Activated CD8-positive, alpha-beta memory T cell treated with anti-CD3 and anti-CD28 coated beads, Interleukin-2, amount 50 U/mL, for 4 hours (primary cell): ENCODE measurements at places on chromosomes 12 and 14.

DNA sequence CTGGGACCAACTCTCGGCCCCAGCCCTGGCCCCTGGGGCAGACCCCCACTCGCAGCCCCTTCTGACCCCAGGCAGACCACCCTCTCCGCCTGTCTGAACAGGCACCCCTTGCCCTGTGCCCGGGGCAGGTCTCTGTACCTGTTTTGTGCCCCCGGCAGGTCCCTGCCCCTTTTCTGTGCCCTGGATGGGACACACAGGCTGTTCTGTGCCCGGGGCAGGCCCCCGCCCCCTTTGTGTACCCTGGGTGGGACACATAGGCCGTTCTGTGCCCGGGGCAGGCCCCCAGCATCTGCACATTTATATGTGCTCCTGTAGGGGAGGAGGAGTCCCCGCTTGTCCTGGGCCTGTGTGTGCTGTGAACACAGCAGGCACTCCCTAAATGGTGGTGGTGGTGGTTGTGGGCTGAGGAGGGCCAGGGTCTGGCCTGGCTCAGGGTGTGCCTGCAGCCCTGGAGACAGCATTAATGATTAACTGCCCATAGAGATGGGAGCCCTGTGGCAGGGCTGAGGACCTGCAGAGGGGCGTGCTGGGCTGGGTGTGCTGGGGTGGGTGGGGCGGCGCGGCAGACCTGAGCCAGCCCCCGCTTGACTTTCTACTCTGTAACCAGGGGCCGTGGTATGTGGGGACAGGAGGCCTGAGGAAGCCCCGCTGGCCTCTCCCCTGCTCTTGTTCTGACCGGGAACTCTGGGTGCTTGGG is 3.7 kb downstream of the FBRSL1 start:
- DNase-seq, result no peak

DNA sequence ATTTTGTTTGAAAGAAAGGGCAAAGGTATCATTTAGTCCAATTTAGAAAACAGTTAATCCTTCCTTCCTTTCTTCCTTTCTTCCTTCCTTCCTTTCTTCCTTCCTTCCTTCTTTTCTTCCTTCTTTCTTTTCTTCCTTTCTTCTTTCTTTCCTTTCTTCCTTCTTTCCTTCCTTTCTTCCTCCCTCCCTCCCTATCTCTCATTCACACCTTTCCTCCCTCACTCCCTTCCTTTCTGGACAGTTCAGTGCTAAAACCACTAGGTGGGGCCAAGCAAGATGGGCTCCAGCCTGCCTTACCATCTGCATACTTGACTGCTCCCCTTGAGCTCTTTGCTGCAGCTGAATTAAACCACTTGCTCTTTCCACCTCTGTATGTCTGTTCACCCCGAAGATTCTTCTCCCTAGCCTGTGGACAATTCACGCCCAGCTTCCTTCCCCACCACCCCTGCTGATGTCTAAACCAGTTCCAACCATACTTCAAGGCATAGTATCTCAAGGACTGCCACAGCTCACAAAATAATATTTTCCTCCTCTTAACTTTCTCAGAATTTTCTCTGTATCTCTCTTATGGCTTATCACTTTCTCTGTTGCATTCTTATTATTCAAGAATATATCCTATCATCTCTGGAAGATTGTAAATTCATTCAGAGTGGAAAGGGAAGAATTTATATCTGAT is 78.0 kb downstream of the DBX2 start:
- no peak for DNase-seq

DNA sequence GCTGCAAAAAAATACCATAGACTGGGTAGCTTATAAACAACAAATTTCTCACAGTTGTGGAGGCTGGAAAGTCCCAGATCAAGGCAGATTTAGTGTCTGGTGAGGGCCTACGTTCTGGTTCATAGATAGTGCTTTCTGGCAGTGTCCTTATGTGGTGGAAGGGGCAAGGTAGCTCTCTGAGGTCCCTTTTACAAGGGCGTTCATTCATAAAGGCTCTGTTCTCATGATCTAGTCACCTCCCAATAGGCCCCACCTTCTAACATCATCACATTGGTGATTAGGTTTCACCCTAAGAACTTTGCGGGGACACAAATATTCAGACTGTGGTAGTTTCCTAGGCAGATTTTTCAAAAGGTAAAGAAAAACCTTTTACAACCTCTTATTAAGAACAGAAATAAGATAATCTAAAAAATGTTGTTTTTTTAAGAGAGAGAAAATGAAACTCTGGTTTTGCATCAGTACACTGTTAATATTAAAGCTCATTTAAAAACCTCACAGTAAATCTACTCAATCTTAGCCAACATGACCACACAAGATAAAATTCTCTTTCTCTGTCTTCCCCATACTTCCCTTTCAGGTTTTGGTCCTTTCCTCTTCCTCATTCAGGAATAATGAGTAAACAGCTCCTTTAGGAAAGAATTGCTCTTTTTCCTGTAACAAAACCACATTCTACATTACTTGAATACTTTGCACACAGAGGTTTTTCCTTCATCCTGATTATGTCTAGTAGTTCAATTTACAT is 117.5 kb downstream of the UNC79 start:
- DNase-seq, result no peak

DNA sequence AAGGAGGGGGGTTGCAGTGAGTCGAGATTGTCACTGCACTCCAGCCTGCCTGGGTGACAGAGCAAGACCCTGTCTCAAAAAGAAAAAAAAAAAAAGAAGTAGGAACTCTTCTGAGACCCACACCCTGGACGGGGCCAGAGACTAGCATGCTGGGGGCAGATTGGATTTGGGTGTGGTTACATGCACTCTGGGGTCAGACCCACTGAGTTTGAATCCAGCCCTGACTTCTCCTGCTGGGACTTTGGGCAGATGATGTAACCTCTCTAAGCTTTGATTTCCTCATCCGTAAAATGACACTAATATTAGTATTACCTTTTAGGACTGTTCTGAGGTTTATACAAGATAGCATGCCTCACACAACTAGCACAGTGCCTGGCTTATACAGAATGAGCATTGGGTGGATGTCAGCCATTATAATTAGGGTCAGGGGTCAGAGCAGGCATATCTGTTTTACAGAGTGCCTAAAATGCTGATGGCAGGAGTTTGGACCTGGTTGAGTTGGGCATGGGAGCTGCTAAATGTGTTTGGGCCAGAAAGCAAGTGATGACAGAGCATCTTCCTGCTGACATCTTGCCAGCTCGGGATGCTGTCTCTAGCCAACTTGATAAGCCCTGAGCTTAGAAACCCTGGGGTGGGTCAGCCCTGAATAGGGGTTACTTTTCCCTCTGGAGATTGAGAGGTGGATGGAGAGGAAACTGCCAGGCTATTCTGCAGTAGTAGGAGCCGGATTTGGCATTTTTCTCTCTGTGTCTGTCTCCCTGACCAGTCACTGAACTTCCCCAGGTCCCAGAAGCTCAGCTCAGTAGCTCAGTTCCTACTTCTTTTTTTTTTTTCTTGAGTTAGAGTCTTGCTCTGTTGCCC is 15.5 kb downstream of the TPCN1 start:
- no peak for DNase-seq

DNA sequence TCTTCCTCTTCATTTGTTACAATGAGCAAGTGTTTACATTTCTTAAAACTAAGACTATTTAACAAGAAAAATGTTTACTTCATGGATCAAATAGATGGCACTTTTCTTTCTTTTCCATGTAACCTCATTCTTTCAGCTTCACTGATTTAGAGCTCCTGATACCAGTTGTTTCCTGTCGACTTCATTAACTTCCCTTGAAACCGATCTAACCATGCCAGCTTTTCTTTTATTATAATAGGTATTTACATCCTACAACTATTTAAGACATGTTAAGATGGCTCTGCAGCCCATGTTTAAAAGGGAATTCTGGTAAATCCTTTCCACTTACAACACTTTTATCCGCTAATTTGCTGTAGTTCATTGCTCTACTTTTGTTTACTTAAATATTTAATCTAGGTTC is 107.3 kb upstream of the DCN start:
- no peak for DNase-seq

DNA sequence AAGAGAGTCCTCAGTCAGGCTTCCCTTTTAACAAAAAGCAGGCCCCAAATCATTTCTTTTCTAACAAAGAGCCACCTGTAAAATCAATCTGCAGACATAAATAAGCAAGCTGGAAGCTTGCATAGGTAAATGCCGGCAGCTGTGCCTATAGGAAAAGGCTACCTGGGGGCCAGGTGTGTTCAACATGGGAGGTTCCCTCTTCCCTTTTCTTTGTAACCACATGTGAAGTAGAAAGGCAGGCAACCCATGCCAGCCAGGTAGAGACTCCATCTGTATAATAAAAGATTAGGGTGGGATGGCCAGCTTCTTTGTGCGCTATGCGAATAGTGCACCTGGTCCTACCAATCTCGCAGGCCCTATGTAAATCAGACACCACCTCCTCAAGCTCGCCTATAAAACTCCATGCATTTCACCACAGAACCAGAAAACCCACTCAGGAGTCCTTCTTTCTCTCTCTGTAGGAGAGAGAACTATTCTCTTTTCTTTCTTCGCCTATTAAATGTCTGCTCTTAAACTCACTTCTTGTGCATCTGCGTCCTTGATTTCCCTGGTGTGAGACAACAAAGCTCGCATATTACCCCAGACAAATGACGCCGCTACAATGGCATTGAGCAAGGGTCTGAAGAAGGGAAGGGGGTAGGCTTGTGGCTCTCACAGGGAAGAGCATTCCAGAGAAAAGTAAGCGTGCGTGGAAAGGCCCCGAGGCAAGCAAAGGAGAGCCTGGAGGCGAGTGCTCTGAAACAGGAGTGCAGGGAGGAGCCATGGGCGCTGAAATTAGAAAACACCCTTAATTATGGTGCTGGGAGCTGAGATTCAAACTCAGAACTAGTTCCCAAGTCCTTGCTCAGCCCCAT is 67.2 kb downstream of the TTC9 start:
- no peak for DNase-seq

DNA sequence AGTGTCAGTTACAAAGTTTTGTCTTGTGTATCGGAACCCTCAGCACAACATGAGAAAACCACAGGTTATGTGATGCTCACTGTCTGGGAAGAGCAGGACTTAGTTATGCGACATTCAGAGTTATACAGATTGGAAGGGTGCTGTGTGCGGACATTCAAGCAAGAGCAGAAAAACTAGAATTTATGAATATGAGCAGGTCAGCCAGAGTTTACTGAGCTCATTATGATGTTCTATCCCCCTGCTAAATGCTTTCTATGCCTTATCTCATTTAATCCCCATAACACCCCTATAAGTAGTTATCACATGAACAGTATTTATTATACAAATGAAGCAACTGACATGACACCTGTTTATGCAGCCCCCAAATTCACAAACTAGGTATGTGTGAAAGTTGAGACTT is 1083.2 kb downstream of the FLRT2 start:
- DNase-seq, result no peak

DNA sequence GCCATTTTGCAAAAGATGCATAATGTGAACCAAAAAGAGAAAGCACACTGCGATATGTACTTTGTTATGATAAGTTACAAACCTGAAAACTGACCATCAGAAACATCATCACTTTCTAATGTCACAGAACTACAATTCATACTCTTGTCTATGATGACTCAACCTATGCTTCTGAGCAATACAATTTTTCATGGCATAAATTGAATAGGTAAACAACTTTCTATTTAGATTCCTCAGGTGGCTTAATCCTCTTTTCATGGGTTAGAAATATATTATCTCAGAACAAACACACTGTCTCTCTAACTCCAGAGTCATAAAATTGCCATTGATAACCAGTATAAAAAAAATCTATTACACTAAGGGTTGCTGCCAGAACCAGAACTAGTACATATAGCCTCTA is 1715.0 kb upstream of the FLRT2 start:
- DNase-seq, result no peak

- peak; percentile 57 for DNase-seq
Observed at GRCh38 chr12:1797011-1797901, 23.1 kb upstream of the LRTM2 start.

GRCh38 chr12:40959041-40959440 is 229.1 kb upstream of the PDZRN4 start:
- no peak for DNase-seq

DNA sequence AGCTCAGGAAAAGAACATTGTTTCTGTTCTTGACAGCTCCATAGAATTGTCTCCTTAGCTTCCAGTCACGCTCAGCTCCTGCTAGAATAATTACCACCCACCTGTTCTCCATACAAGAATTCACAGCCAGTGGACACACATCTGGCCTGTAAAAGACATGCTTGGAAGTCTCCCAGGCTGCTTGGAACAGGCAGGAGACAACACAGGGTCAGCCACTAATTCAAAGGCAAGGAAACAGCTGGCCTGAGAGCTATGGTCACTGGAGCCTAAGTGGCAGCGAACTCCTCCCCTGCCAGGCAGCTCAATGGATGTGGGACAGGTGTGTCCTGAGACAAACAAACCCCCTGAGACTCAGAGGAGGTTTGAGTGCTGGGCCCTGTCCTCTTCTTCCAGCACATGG is 22.9 kb upstream of the LTBP2 start:
- no peak for DNase-seq

DNA sequence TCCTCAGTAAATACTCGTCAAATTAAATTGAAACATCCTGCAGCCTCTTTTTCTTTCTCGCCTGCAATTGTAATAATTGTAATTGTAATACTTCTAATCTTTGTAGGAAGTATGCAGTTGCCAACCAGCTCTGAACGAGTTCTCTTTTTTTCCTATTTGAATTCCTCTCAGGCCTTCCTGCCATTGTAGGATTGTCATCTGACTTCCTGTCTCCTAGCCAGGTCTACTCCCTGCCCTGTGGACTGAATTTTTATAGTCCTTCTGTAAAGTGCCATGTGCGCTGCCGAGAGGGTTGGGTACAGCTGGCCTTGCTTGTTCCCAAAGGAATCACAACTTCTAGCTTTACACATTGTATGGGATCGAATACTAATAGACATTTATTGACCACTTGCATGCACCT is 183.3 kb downstream of the SSPN start:
- no peak for DNase-seq

DNA sequence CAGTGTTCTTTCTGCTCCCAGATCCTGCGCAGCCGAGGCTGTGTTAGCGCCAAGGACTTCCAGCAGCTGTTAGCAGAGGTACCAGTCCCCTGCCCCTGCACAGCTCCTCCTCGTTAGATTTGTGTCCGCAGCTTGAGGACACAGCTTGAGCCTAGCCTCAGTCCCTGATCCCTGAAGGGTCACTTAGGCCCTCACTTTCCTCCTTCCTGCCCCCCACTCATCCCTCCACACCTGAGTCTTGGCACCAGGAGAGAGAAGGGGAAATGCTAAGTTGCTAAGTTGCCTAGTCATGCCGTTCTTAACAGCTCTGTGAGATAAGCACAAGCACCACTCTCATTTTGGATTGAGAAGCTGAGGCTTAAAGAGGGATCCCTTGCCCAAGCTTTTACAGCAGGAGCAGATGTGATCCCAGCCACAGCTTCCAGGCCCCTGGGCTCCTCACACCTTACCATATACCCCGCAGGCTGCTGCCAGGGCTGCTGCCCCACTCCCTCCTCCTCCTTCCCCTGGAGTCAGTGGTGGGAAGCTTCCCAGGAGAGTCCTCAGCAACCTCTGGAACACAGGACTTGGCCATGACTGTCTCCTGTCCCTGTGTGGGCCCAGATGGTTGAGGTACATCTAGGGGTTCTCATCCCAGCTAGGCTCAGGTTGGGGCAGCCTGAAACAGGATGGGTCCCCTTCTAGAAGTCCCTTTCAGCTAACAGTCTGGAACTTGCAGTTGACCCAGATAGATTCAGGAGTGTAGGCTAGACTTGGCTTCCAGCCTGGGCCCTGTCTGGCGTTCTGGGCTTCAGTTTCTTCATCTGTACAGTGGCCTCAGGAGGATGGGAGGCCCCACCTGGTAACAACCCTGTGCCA is 975 bp downstream of the OGFOD2 start:
- peak; percentile 14 for DNase-seq
